Activated CD4-positive, alpha-beta memory T cell treated with anti-CD3 and anti-CD28 coated beads, Interleukin-2, amount 10 ng/mL, durations not matched to agents 7 days and 5 days (primary cell): ENCODE measurements at places on chromosomes 6 and 20.

GRCh38 chr6:105815661-105816555, 270.2 kb upstream of the PRDM1 start:
- H3K36me3 ChIP-seq, result peaks cover 60% of the 10 kb centered on the region
- H3K4me1 ChIP-seq, result peaks cover 63% of the 10 kb centered on the region
- H3K4me3 ChIP-seq, result no peak overlapping the region
- H3K27me3 ChIP-seq, result no peaks in the 10 kb centered on the region
- DNase-seq, result no peak

GRCh38 chr6:111700135-111700690, 94.5 kb upstream of the TRAF3IP2 start:
- no peaks in the 10 kb centered on the region for H3K27me3 ChIP-seq
- H3K4me1 ChIP-seq, result peaks cover 17% of the 10 kb centered on the region
- no peak overlapping the region for H3K4me3 ChIP-seq
- H3K36me3 ChIP-seq, result peaks cover 67% of the 10 kb centered on the region

DNA sequence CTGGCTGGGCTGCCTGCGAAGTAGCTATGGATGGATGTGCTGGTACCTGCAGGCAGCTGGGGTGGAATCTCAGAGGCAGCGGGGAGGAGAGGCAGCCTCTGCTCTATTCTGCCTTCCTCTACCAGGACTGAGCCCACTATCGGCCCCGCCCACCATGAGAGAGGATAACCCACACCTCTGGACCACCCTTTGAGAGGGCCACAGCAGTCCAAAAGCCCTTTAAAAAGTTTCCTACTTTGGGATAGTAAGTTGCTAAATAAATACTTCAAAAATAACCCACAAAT, 36.1 kb downstream of the EZR start:
- peaks cover 89% of the 10 kb centered on the region for H3K36me3 ChIP-seq
- no peak for DNase-seq
- H3K27ac ChIP-seq, result no peak overlapping the region
- H3K4me1 ChIP-seq, result peaks cover 30% of the 10 kb centered on the region
- no peak overlapping the region for H3K4me3 ChIP-seq

DNA sequence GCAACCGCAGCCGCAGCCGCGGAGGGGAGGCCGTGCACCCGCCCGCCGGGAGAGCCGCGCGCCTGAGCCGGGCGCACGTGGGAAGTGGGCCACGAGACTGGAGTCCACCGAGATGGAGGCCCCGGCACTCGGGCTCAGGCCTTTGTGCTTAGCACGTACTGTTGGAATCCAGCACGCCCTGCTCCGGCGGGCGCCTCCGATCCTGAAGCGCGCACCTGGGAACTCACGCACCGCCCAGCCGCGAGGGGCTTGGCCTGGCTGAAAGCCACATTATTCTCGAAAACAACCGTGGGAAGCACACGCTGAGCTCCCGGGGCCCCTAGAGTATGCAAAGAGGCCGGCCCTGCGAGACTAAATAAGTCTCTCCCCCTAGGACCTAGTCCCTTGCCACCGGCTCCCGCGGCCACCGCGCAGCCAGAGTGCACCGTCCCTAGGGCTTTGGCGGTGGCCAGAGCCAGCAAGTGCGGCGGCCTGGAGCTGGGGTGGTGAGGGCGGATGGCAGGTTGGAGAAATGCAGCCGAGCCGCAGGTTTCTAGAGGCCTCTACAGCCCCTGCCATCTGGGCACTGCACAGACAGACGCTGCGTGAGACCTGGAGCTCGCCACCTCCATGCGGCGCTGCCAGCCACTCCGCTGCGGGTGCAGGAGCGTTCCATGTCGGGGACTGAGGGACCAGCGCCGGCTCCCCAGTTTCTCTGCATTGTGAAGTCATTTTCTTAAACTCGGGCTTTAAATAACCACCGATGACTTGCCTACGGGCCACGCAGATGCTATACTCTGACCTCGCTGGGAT, 42.0 kb upstream of the LY86 start:
- DNase-seq, result peak; percentile 21
- H3K4me1 ChIP-seq, result peaks cover 7% of the 10 kb centered on the region
- peak overlapping the region; percentile 31 for H3K4me3 ChIP-seq
- H3K36me3 ChIP-seq, result no peaks in the 10 kb centered on the region
- H3K27me3 ChIP-seq, result peaks cover 68% of the 10 kb centered on the region

DNA sequence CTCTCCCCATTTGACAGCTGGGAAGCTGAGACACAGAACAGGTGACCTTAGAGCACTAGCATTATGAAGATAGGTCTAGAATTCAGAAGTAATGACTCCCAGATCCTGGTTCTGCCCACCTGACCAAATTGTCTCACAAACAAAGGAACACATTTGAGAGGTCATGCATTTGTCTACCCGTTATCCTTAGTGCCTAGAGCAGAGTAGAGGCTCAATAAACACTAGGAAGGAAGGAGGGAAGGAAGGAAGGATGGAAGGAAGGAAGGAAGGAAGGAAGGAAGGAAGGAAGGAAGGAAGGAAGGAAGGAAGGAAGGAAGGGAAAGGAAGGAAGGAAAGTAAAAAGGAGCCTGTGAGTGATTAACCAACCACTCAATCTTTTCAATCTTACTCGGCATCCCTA, 63.3 kb downstream of the SNAP25 start:
- no peak overlapping the region for H3K27ac ChIP-seq
- H3K4me3 ChIP-seq, result no peak overlapping the region
- H3K27me3 ChIP-seq, result peaks cover 4% of the 10 kb centered on the region
- no peak for DNase-seq
- H3K4me1 ChIP-seq, result no peaks in the 10 kb centered on the region

DNA sequence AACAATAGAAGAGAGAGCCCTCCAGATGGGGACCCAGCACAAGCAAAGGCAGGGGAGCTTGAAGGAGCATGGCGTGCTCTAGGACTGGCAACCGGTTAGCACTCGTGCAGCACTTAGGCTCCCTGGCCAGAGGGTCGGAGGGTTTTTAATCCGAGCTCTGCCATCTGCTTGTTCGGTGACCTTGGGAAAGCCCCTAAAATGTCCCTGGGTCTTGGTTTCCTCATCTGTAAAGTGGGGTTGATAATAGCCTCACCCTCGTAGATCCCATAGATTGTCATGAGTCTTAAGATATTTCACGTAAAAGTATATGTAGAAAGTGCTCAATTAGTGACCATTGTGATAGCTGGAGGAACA, 16.6 kb upstream of the HCK start:
- no peaks in the 10 kb centered on the region for H3K4me1 ChIP-seq
- no peak overlapping the region for H3K4me3 ChIP-seq
- peaks cover 52% of the 10 kb centered on the region for H3K27me3 ChIP-seq
- no peak for DNase-seq
